Fibroblast of upper back skin (primary cell): ENCODE measurements at places on chromosomes 1 and 21.
A peak's percentile ranks its signal among the peaks of the same experiment; 100 is the strongest.

DNA sequence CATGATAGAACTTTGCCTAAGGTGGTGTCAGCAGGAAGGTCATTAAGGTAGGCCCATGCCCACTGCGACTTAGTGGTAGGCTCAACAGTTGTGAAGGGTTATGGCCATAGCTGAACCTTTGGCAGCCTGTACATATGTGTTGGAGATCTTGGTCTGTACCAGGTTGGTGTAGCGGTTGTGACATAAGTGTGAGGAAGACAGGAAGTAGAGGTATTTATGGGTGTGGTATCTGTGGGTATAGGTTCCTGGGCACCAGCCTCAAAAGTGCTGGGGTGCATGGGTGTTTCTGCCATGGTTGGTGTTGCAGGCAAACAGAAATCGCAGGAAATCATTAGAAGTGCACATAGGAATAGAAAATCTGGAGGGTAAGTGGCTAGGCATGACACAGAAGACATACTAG is 18.6 kb upstream of the LRIF1 start:
- no peak for DNase-seq

- no peak for DNase-seq
Observed at GRCh38 chr1:240991230-240991629, 365.8 kb downstream of the RGS7 start.

- DNase-seq: peak; percentile 79
Observed at GRCh38 chr21:25934771-25935224, 200.0 kb downstream of the GABPA start.

DNA sequence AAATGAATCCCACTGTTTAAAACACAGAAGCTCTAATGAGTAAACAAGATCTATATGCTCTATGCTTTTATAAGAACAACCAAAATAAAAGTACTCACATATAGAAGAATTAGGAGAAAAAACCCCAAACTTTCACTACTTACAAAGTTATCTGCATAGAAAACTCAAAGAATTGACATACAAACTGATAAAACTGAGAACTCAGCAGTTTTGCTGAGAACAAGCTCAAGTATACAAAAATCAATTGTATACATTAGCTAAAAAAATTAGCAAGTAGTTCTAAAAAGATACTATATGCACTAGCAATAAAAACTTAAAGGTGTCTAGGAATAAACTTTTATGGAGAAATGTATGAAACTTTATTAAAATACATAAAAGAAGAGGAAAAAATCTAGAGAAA is 186.2 kb upstream of the KAZN start:
- DNase-seq: no peak

DNA sequence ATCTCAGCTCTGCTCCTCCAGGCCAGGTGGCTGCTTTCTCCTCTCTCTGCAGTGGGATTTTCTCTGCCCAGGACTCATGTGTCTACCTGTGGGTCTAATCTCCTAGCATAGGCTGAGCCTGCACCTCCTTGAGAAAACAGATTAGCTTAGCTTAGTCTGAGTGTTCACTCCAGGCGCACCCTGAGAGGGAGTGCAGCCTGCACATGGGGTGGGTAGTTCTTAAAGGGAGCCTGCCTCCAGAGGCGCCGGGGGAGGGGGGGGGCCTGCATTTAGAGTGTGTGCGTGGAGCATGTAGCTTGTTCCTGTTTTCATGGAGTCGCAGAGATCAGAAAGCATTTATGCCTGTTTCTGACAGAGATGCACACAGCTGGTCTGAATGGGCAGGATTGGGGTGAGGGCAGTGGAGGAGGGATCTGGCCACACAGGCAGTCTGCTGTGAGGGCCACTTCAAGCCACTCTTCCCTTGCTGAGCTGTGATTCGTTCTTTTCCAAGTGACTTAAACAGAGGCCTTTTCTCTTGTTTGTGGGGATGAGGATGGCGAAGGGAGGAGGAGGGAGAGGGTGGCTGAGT is 45.2 kb downstream of the GALNT2 start:
- DNase-seq: no peak

GRCh38 chr1:155466996-155467395 is 95.6 kb downstream of the ASH1L start:
- DNase-seq: peak; percentile 89

GRCh38 chr21:41112740-41113692 is 54.9 kb upstream of the BACE2 start:
- DNase-seq: peak; percentile 98

- no peak for DNase-seq
Observed at GRCh38 chr21:42321231-42321630, 6.0 kb upstream of the TFF3 start.

- peak; percentile 69 for DNase-seq
Observed at GRCh38 chr1:9128520-9129265, at the start of gene GPR157. Gene GPR157, minus strand, starts transcription at chr1:9129102. Its CDS starts 75 bp downstream, at chr1:9129027.

- no peak for DNase-seq
Observed at GRCh38 chr21:45267390-45267760, 20.3 kb downstream of the POFUT2 start.

DNA sequence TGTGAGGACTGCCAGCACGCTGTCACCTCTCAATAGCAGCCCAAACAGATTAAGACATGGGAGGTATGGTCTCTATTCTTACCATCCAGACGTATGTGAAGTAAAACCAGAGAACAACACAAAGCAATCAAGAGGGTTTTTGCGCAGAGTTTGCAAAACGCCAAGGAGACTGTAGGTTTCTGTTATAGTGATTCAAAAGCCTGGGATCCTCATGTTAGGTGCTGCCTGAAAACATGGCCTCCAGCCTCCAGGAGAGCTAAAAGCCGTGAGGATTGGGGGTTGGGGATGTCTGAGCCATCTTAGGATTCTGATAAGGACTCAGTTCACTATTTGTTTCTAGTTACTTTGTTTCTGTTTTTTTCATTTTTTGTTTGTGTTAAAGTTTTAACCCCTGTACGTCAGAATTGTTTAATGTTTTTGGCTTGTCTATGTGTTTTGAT is 4.2 kb upstream of the CCT8 start:
- DNase-seq: peak; percentile 51

DNA sequence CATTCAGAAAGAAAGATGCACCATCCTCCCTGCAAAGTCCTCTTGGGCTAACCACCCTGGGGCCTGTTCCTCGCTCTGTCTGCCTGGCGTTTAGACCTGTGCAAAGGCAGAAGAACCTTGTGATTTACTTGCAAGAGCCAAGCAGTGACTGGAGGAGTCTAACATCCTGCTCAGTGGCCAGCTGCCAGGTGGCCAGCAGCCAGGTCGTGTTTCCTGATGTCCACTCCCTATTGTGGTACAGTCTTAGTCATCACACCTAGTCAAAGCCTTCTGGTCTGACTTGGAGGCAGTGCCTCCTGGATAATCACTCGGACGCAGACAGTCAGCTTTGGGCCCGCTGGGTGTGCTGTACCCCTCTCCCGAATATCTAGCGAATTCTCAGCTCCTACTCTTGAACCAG is 118.1 kb downstream of the PGBD5 start:
- peak; percentile 80 for DNase-seq

- no peak for DNase-seq
Observed at GRCh38 chr1:86396498-86396890, 371 bp upstream of the ODF2L start.

- no peak for DNase-seq
Observed at GRCh38 chr1:214331180-214331579, 50.2 kb downstream of the SMYD2 start.

DNA sequence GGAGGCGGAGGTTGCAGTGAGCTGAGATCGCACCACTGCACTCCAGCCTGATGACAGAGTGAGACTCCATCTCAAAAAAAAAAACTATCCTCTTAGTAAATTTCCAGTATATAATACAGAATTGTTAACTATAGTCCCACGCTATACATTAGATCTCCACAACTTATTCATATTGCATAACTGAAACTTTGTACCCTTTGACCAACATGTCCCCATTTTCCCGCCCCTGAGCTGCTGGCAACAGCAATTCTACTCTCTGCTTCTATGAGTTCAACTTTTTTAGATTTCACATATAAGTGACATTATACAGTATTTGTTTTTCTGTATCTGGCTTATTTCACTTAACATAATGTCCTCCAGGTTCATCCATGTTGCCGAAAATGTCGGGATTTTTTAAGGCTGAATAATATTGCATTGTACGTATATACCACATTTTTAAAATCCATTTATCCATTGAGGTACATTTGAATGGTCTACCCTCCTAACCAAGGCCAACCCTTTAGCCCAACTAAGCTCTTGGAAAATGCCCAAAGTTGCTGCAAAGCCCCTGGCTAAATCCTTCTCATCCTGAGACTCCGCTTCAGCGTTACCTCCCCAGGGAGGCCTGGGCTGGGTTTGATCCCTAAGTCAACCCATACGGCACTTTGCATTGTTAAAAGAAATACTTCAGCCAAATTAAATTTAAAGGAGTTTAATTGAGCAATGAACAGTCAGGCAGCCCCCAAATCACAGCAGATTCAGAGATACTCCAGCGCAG is 34.2 kb downstream of the NEK2 start:
- no peak for DNase-seq

DNA sequence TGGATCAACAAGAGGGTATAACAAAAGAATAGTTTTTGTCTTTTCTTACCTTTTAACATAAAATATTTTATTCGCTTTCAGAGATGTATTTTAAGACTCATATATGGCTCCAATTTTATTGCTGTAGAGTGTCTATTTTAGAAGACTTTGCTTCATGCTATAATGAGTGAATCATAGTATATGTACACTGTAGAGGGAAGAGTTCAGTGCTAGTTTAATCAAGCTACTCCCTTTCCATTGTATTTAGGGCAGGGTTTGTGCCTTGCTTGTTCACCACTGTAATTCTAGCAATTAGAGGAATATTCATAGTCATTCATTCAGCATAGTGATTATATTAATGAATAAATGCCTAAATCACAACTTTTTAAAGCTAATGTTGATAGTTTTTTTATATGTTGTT is 78.8 kb downstream of the CEP350 start:
- no peak for DNase-seq

GRCh38 chr1:14083277-14083676 is 383.3 kb downstream of the PRDM2 start:
- no peak for DNase-seq

GRCh38 chr1:98557895-98558294 is 103.6 kb upstream of the SNX7 start:
- DNase-seq: no peak

- no peak for DNase-seq
Observed at GRCh38 chr1:64111787-64112186, 91.6 kb upstream of the UBE2U start.

GRCh38 chr1:32334274-32334861 is 1.7 kb downstream of the MARCKSL1 start:
- DNase-seq: no peak

GRCh38 chr1:234760303-234760723 is 150.3 kb upstream of the IRF2BP2 start:
- no peak for DNase-seq

GRCh38 chr1:94589728-94590127 is 48.2 kb upstream of the F3 start:
- DNase-seq: no peak

GRCh38 chr1:68230901-68231626 is 1.3 kb downstream of the WLS start:
- DNase-seq: no peak

DNA sequence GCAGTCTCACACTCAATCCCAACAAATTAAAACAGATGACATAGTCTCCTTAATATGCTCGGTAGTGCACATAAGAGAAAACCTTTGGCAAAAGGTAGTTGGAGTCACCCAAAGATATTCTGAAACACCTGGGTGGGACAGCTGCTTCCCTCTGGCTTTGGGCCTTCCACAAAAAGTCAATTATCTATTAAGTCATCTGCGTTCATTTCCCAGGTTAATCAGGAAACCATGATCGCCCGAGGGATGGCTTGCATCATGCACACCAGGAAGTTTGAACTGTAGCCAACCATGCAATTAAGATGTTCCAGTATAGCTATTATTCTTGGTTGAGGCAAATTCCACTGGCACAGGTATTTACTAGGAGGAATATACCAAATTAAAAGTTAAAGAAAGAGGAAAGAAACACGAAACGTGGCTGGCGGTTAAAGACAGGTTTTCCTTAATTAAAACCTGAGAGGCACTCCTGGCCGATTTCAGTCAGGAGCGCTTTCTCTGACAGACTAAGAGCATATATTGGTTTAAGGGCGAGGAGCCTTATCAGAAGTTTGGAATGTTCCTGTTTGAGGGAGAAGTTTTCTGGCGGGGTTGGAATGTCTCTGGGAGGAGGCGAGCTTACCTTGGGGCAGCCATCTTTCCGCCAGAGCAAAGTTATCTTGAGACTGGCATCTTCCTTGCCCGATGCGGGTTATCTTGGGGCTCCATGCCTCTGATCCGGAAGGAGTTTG is 19.9 kb downstream of the CLDN17 start:
- no peak for DNase-seq

DNA sequence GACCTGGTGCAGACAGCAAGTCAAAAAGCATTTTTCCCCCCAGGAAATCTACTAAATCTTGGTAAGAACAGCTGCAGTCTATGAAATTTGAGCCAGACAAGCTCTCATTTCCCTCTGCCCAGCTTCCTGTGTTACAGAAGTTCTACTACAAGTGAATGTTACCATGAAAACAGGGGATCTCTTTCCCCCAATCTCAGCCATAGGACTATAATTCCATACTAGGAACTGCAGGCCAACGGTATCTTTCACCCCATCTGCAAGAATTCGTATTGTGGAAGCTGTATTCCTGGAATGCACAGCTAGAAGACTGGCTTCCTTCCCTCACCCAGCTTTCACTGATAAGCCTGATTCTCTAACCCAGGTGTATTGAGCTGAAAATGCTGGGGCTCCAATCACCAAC is 1655.4 kb downstream of the BRINP3 start:
- no peak for DNase-seq

GRCh38 chr1:221740993-221741702 is 741 bp downstream of the DUSP10 start:
- DNase-seq: peak; percentile 45
